ENCODE measurements at places on chromosomes 7 and 10.

GRCh38 chr10:79236433-79236765 lies 110.9 kb upstream of the PPIF start:
- no peak for DNase-seq

DNA sequence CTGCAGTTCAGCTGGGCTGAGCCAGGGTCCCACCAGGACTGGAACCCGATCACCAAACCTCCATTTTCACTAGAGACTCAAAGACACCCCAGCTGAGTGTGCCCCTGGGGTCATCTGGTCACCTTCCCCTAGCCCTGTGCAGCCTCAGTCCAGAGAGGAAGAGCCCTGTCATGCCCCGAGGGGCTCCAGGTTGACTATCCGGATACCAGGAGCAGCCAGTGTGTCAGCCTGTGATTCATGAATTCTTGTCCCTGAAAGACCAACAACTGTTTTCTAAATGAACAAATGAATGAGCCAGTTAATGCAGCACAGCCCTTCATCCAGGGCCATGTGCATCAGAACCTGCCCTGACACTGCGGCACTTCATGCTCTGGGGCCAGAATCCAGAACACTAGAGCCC lies 201.9 kb upstream of the TCERG1L start:
- DNase-seq, result no peak

- no peak for DNase-seq
Measured at GRCh38 chr7:54701982-54702381, 57.0 kb downstream of the SEC61G start.

DNA sequence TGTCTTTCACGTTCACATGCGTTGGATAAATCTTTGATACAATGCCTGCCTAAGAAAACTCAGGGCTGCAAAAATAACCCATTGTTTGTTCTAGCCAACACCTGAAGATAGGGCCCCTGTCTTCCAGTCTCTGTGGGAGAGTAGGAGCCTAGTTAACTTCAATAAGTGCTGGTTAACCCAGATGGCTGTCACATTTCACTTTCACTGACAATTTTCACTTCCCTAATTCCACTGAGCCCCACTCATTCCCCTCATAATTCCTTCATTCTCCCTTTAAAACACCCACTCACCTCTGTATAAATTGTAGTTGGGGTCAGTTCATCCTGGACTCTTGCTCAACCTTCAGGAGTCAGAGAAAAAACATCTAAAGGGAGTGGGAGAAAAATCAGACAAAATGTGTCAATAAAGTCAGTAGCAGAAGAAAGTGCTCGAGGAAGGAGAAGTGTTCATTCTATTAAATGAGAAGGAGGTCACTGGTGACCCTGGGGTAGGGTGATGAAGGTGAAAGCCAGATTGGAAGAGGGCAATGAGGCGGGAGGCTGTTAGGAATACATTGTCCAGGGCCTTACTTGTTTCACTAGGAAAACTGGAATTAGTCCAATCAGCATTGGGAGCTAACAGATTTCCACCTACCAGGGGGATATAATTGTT lies 51.2 kb upstream of the ABI1 start:
- DNase-seq, result no peak

DNA sequence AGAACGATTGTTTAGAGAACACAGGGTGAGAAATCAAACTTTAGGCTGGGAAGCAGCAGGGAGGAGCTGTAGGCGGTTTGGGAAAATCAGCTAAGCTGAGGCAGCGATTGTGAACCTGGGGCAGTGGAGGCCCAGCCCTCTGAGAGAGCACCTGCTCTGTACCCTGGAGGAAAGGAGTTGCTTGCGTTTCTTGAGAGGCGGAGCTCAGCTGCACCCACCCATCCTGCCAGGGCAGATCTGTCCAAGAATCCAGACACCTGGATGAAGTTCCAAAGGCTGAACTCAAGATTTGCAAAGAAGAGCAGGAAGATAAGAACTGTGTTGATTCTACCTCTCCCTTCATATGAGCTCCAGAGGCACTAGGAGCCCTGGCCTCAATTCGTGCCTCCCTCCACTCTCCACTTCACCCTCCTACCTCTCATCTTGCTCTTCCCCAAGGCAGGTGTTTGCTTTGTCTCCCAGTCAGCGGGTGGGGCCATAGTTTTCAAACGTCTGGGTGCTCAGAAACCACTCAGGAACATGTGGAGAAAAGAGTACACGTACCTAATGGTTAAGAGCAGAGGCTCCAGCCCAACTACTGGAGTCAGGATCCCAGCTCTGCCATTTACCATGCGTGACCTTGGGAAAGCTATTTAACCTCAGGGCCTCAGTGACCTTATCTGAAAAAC lies 21.5 kb upstream of the TMEM213 start:
- DNase-seq, result no peak

DNA sequence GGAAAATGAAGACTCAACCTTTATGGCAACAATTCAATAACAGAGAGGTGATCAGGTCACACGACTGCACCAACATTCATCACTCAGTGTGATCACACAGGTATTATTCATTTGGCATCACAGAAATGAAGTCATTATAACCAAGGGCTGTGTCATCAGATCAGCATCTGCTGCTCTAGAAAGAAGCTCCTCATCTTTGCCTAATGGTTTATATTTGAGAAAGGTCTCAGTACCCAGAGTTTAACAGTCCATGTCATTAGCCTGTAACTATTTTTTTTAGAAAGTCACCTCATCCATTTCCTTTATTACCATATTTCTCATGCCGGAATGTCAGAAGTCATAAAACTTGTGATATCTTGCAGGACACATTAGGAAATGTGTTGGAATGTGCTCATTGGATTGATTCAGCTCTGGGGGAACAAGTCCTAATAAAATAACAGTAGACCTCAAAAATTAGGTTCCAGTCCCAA lies 45.1 kb upstream of the PRKG1 start:
- no peak for DNase-seq

- no peak for DNase-seq
Measured at GRCh38 chr10:31761156-31761555, 167.5 kb downstream of the ARHGAP12 start.

GRCh38 chr7:64640504-64640903 lies 25.4 kb upstream of the ZNF107 start:
- no peak for DNase-seq

DNA sequence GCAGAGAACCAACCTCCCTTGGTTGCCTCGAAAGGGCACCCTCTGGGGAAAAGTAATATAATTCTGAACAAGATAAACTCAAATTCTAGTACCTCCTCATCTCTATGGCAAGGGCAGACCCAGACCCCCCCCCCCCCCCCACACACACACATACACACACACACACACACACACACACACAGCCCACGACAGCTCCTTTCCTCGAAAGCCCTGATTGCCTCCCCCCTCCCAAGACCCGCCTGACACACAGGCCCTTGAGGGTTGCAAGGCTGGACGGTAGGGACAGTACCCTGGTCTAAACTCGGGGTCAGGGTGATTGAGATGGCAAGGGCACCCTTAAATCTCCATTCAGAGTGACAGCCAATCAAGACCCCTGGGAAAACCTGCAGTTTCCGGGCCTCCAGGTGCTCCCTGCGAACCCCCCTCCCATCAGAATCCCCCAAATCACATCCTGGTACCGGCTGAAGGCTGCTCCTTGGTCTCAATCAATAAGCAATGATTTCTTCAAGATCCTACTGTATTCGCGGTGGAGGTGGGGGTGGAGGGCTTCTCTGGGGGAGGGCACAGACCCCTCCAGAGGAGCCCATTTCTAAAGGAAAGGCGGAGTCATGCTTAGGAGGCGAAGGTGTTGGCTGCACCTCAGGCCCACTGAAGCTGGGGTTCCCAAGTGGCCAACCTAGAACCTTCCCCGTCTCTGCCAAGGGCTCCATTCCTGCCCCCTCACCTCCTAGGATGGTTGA lies 100.7 kb downstream of the HIP1 start:
- DNase-seq, result no peak

DNA sequence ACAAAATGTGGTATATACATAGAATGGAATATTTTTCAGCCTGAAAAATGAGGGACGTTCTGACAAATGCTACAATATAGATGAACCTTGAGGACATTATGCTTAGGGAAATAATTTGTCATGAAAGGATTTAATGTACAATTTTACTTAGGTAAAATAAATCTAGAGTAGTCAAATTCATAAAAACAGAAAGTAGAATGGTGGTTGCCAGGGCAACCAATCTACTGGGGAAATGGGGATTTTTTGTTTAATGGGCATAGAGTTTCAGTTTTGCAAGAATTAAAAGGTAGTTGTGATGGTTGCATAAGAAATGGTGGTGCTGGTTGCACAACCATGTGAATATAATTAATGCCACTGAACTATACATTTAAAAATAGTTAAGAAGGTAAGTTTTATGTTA lies 296.0 kb upstream of the SP4 start:
- no peak for DNase-seq

DNA sequence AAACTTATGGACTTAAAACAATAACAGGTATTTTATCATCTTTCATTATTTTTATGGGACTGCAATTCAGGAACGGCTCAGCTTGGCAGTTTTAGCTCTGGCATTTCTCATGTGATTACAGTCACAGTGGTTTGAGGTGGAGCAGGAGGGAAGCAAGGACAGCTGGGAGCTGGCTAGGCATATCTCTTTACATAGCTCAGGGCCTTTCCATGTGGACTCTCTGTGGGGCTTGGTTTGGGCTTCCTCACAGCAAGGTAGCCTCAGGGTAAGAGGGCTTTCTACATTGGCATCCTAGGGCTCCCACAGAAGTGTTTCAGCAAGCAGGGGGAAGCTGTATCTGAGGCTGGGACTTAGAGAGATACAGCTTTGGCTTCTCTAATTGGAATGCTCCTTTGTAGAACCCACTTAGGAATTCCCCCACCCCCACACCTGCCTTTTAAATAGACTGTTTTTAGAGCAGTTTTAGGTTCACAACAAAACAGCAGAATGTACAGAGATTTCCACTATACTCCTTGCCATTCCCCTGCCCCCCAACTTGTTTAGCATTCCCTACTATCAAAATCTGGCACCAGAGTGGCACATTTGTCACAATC lies 26.6 kb upstream of the SDHAF3 start:
- no peak for DNase-seq

DNA sequence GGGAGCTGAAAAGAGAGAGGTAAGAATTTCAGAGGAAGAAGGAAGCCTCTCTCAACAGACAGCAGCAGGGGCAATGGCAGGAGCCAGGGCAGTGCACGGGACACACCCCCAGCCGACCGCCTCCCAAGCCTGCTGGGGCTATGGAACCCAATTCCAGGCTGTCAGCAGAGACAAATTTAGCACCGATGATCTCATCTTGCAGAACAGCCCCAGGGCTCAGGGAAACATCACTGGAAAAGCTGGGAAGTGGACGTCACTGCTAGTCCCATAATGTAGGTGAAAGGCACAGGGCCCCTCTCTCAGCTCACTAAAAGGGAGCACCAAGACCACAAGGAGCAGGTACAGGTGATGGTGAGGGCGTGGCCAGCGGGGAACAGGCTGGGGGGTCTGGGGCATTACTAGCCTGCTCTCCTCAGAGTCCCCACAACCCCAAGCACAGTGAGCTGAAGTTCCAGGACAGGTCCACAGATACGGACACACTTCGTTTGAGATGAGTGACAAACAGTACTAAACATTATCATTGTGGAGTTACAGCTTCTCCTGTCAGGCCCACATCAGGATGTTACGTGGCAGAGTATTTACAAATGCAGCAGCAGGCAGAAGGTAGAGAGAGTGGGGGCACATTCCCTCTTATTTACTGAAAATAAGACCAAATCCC lies 103.7 kb downstream of the PLXNA4 start:
- DNase-seq, result no peak

GRCh38 chr7:17030559-17030958 lies 148.8 kb upstream of the AGR3 start:
- no peak for DNase-seq

- no peak for DNase-seq
Measured at GRCh38 chr10:108411206-108411605, 1246.7 kb upstream of the SORCS1 start.

DNA sequence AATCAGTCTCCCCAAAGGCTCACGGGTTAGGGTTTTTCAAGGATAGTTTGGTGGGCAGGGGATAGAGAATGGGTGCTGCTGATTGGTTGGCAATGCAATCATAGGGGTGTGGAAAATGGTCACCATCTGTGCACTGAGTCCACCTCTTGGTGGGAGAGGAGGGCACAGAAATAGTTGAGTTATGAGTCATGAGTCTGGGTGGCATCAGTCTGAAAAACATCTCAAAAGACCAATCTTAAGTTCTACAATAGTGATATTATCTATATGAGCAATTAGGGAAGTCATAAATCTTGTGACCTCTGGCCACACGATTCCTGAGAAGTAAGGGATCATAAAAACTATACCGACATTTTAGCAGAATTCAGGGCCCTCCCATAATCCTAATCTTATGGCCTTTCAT lies 62.7 kb downstream of the LGI1 start:
- no peak for DNase-seq

DNA sequence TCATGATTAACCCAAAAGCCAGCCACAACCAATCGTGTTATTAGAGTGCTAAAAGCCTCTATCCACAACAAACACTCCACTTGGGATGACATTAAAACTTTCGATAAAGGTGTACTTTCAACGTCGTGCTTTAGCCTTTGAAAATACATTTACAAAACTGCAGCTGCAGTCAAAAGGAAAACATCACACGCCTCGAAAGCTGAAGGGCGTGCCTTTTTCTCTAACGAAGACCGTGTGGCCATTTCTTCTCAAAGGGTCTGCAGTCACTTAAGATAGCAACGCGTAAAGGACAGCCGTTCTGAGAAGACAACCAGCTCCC lies 1.1 kb downstream of the ARHGAP12 start:
- DNase-seq, result no peak

GRCh38 chr10:29895456-29895855 lies 163.9 kb downstream of the JCAD start:
- no peak for DNase-seq

DNA sequence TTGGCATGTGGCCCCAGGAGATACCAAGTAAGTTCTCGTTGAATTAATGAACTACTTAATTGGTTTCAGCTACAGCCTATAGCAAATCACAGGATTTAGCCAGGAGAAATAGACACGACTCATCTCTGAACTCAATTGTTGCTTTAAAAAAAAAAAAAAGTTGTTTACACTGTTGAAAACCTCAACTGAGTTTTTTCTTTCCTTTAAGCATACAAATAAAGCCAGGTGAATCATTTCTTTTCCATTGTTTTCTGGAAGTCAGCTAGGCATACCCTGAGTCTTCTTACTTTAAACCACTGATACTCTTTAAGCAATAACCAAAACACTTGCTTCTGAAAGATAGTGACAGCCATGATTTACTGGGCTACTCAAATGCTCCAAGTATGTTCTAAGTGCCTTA lies 755 bp downstream of the FRMPD2 start:
- DNase-seq, result no peak

GRCh38 chr7:104240401-104240800 lies 32.6 kb upstream of the ORC5 start:
- DNase-seq, result no peak

DNA sequence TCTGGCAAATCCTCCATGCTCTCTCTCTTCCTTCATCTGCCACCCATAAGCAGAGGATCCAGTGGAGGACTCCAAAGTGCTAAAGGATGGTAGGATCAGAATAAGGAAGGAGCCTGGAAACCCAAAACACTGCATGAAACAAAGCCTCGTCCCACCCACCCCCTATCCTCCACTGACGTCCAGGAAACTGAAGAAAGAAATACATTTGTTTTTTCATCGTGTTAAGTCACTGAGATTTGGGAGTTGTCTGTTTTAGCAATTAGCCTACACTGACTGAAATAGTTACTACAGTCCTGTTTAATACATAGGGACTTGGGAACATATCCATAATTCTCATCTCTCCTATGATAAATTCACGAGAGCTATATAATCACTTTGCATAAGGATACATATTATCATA lies 14.8 kb downstream of the ANXA7 start:
- no peak for DNase-seq
